Jurkat, Clone E6-1 (cell line): ENCODE measurements at places on chromosomes 3 and 15.

DNA sequence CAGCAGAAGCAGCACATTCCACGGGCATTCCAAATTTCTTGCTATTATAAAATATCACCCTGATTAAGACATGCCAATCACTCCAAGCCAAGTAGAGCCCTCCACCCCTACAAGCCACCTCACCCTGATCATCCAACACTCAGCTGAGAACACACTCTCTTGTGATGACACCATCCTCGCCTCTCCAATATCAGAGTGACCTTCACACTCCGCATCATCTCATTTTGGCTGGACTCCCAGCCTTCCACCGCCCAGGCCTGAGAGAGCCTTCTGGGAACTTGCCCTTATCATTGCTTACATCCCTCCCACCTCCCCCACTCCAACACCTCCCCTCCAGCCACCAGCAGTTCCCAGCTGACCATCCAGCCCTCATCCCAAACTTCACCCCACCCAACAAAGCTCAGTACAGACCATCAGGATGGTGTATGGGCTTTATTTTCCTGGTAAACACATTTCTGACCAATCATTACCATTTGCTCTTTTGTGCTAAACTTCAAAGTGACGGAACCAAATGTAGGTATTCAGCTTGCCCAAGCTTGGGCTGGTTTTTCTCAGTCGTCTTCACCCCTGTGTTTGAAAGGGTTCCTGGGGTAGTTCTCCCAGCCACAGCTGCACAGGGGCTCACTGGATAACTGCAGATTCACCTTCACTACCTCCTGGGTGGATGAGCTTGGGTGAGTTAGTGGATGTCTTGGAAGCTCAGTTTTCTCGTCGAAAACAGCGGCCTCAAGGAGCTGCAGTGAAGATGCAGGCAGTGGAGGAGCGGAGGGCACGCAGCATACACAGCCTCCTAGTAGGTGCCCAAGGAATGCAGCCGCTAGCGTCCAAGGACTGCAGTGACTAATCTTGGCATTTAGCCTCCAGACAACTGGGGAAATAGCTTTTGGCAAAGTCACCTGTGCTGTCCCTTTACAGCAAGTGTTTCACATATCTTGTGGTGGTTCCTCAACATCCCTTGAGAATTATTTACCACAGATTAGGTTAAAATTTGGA lies 115.1 kb downstream of the LIPC start:
- DNase-seq, result no peak

- DNase-seq, result no peak
Measured at GRCh38 chr3:101966226-101966625, 116.9 kb downstream of the NFKBIZ start.

- DNase-seq, result no peak
Measured at GRCh38 chr3:62367763-62368195, 5.6 kb downstream of the FEZF2 start.

DNA sequence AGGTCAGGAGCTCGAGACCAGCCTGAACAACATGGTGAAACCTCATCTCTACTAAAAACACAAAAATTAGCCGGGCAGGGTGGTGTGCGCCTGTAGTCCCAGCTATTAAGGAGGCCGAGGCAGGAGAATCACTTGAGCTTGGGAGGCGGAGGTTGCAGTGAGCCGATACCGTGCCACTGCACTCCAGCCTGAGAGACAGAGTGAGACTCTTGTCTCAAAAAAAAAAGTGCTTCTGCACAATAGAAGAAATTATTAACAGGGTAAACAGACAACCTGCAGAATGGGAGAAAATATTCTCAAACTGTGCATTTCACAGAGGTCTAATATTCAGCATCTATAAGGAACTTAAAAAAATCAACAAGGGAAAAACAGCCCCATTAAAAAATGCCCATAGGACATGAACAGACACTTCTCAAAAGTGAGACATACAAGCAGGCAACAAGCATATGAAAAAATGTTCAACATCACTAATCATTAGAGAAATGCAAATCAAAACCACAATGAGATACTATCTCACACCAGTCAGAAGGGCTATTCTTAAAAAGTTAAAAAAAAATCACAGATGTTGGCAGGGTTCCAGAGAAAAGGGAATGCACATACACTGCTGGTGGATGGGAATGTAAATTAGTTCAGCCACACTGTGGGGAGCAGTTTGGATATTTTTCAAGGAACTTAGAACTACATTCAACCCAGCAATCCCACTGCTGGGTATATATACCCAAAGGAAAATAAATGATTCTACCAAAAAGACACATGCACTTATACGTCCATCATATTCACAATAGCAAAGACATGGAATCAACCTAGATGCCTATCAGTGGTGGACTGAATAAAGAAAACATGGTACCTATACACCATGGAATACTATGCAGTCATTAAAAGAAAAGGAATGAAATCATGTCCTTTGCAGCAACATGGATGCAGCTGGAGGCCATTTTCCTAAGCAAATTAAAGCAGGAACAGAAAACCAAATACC lies 75.5 kb downstream of the MSL2 start:
- no peak for DNase-seq

DNA sequence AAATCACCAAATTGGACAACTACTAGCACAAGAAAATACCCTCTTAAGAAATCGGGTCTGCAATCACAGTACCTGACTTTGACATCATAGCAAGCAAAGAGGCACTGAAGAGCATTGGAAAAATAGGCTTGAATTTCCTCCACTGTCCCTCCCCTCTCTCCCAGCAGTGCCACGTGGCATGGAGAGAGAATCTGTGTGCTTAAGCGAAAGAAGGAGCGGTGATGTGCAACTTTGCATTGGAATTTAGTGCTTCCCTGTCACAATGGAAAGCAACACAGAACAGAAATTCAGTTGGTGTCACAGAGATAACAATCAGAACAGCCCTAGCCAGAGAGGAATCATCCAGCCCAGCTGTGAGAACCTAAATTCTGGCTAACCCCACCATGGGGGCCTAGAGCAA lies 207.5 kb upstream of the SLITRK3 start:
- DNase-seq, result no peak

DNA sequence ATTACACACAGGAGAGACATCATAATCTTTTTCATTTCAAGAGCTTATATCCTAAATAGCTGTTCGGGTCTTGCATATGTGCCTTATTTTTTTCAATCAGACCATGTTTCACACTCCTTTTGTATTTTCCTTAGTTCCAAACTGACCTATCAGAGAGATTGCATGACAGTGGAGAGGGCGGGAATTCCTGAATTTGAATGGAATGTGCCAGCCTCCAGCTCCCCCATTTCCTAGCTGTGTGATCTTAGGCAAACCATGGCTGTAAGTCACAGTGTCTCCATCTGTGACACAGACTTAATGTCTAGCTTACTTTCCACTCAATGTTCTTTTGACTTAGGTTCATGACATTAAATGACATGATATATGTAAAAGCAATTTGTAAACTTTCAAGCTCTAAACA lies 62.0 kb upstream of the CSTA start:
- no peak for DNase-seq

DNA sequence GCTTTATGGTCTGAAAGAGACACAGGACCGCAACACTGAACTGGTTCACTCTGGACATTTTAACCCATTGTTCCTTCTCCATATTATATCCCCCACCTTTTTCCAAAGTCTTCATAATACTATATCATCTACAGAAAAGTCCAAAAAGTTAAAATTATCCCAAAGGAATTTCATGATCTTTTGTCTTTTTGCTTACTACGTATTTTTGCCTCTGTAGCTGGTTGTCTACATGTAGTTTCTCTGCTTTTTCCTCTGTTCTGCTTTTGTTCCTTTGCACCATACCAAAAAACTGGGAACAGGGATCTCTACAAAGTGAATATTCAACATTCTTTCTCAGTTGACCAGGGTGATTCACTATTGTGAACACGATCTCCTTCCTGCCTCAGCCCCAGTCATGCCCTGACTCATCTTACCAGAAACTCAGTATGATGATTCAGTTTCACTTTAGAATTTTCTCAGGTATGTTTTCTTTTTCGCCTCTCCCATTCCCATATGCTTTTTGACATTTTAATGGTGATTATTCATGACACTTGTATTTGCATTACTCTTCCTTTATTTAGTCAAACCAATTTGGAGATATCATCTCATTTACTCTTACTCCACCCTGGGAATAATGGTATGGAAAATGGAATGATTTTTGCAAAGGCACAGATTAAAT lies 14.5 kb downstream of the EMC4 start:
- no peak for DNase-seq

DNA sequence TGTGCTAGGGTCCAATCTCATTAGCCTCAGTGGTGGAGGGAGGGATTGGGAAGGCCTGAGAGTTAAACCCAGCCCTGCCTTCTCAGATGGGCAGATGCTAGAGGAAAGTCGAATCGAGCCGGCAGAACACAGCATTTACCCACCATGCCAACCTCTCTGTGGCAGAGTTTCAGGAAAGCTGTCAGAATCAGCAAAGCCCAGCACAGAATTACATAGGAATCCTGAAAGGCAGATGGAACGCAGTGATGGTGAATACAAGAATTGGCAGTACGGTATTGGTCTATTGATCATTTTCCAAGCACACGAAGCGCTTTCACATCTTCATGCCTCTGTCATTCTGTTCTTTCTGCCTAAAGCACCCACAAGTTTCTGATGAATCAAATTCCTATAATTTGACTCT lies 417.7 kb upstream of the RBMS3 start:
- no peak for DNase-seq

DNA sequence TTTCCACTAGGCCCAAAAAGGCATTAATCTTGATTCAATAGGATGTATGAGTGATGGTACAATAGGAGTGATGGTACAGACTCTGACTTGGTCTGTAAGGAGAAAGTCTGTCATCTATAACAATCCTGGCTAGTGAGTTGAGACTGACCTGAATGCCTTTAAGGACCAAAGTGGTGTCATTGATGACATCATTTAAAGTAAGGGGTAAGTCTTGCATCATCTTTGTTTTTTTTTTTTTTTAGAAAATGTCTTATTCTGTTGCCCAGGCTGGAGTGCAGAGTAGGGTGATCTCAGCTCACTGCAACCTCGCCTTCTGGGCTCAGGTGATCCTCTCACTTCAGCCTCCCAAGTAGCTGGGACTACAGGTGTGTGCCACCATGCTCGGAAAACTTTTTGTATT lies 5.6 kb upstream of the TMEM45A start:
- DNase-seq, result no peak

DNA sequence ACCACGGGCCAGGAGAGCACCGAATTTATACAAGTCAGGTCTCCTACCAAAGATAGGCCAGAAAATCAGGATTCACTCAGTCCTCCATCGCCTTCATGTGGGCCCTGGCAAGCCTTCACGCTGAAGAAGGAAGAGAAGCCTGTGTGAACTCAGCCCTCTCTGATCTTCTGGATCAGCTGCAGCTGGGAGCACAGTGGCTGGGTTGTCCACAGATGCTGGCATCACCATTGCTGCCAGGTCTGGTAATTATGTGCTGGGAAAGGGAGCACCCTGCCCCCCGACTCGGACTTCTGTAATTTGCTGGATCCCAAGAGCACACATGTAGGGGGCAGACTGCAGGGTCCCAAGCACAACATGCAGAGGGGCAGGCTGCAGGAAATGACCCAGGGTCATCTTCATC lies 12.4 kb upstream of the PDE8A start:
- DNase-seq, result no peak

GRCh38 chr3:180180795-180181194 lies 144.1 kb upstream of the PEX5L start:
- DNase-seq, result no peak

DNA sequence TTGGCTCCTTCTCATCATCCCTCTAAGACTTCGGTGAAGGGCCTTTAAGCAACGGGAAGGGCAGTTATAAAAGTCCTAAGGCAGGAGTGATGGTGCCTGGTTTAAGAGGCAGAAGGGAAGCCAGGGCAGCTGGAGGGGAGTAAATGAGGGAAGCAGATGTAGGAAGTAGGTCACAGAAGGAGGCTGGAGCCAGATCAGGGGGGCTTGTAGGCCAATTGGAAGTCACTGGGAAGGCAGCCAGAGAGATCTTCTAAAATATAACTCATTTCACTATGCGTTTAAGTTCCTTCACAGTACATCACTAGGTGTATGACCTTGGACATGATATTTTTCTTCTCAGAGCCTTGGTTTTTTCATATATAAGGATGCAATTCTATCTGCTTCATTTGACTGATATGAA lies 94.7 kb downstream of the MYH15 start:
- no peak for DNase-seq

DNA sequence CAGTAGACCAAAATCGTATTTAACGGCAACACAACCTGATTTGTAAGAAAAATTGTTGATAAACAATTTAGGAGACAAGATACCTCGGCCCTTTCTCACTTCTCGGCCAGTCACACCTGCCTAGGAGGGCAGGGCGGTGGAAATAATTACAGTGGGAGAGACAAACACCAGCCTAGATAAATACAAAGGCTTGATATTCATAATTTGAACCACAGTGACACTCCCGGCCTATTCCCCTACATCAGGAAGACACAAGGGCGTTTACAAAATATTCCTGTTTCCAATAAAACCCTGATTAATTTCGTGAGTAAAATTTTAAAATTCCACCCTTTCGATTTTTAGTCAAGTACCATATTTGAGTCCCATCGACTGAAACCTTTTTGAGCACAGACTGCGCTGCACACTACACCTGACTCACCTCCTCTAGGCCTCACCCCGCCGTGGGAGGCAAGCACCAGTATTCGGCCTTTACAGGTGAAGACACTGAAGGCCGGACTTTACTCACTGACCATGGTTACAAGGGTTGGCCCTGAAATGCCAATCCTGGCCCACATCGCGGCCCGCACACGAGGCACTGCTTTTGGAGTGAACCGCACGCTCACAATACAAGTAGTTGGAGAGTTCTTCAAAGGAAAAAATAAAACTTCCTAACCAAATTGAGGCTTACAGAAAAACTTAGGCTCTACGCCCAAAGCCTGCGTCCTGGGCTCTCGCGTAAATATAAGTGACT lies 794 bp downstream of the ARPP19 start:
- DNase-seq, result no peak

DNA sequence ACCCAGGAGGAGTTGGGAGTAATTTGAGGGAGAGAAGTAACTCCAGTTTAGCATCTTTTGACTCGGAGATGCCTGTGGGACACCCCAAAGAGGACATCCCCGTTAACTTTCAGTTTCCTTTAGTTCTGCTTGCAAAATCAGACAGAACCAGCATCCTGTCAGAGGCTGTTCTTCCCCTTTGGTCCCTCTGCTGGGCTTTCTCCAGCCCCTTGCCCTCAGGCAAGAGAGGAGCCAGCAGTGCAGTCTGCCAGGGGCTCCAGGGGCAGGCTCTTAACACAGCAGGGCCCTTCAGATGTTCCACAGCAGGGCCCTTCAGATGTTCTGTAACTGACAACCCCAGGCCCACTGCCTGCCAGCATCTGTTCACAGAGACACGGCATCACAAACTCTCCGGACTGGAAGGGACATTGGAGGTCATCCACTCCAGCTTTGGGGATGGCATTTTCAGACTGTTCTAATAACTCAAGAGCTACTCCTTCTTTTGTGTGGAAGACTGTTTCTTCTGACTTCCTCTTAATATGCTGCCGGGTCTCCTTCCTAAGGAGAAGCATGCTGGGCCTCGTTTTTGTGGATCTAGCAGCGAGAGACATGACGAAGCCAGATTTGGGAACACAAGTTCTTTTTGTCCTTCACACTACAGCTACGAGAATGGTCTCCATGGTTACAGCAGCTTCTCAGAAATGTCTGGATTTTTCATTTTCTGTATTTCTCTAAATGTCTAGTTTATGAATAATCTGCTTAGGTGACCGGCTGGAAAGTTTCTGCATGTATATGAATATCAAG lies 51.9 kb downstream of the KY start:
- DNase-seq, result no peak
